ENCODE measurements at places on chromosomes 3 and 15.

GRCh38 chr3:29695201-29695600, 414.3 kb downstream of the RBMS3 start:
- DNase-seq = no peak

- no peak for DNase-seq
Observed at GRCh38 chr3:175957427-175957826, 1098.3 kb downstream of the NAALADL2 start.

GRCh38 chr3:76487446-76487845, 552.5 kb upstream of the ROBO2 start:
- DNase-seq = no peak

DNA sequence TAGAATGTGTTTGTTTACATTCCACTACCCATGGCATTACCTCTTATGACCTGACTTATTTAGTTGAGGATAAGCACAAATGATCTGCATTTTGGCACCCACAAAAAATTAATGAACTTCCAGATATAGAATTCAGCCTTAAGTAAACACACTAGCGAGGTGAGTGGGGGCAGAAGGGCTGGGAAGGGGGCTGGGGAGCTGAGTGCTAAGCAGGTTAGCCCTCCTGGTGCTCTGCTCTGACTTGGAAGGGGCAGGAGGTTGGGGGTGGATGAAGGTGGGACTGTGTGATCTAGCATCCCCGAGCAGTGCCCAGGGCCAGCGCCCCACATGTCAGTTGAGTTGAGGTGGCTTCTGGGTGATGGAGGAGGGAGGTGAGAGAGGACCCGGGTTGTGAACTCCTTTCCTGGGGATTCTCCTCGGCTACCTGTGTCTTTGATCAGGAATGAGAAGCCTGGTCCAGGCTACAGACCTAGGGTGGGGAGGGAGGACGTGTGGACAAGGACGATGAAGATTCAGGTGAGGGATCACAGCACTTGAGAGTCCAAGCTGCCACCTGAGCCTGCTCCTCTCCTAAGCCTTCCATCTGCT, 178.6 kb upstream of the SMAD3 start:
- no peak for DNase-seq

DNA sequence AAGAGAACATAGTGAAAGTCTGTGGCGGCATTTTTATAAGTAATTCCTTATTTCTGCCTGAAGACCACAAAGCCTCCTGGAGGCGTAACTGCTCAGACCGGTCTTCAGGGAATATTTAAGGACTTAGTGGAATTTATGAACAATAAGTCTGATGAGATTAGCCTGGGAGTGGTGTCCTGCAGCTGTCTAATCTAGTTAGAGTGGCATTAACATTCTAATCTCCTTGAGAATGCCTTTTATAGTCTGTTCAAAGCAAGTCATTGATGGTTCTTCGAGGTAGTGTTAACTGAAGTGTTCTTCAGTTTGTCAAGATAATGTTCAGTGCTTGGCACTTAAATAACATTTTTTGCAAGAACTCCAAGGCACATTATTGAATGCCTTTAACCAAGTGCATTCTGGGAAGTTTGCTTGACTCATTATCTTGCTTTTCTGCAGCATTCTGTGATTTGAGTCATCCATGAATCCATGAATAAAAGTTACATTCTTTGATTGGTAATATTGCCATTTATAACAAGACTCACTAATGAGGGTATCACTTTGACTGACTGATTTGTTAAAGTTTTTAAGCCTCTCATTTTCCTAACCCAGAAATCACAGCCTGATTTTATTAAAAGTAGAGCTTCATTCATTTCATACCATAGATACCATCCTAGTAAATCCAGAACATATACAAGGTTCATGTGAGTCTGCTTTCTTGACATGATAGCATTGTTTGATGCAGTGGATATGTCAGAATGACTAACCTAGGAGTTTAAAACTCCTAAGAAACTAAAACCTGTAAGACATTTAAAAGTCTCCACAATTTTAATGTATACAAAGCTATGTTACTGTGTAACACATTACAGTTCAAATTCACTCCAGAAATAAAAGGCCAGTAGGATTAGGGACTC, 12.5 kb downstream of the RBM5 start:
- DNase-seq = no peak

DNA sequence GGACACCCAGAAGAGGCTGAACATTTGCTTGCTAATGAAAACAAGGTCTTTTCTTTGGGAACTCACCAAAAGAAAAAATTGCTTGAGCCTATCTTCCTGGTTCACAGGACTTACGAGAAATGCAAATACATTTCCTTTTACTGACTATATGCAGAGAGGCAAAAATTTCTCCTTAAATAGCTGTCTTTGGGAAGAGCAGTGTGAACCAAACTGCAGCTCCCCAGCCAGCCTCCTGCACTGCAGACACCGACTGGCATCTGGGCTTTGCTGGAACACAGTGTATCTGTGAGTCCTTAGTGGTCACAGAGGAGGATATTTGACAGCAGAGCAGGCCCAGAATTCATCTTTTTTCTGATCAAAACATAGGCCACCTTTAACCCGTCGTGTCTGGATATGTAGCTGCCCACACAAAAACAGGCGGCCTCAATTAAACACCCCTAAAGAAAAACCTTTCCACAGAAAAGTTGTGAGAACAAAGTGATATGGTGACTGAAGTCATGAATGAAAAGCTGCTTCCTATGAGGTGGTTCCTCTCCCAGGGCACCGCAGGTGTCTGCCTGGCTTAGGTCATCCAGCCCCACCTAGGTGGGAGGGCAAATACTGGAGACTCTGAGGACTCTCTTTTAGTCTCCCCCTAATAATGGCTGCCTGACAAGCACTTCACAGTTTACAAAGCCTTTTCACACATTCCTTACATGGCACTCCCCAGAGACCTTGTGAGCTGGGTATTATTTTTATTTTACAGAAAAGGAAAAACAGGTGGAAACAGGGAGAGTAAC, 46.1 kb upstream of the TMEM158 start:
- DNase-seq = no peak

- no peak for DNase-seq
Observed at GRCh38 chr3:171791692-171792076, 18.6 kb downstream of the PLD1 start.

DNA sequence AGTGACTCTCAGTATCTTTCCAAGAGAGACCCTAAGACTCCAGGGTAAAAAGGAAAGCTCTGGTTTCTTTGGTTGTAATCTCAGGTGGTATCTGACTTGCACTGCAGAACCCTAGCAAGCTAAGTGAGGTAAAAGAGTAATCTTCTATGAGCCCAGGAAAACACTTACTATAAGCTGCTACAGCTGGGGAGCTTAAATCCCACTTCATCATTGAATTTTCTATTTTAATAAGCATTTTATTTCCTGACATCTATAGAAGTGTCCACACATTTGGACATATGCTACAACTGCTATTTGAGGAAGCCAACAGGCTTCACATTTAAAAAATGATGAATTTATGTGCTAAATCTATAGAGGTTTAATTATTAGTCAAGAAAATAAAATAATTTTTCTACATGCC, 73.1 kb upstream of the GUCA1C start:
- no peak for DNase-seq

- DNase-seq = no peak
Observed at GRCh38 chr3:154615471-154615870, 185.5 kb upstream of the GPR149 start.

Data from activated CD8-positive, alpha-beta memory T cell treated with anti-CD3 and anti-CD28 coated beads for 1 hour (primary cell).